ENCODE measurements at places on chromosomes 6 and 20. TPM values are rescaled to one million over a fixed set of nuclear protein-coding genes. Genes with fewer than 3 reads are reported as not detected.
A peak's percentile ranks its signal among the peaks of the same experiment; 100 is the strongest.

MCHR2 gene
- not detected for total RNA-seq

CLPSL2 gene
- total RNA-seq: not detected

RAB32 gene
- 0.25 TPM for total RNA-seq

MATN4 gene
- total RNA-seq: 1.0 TPM

SASH1 gene
- not detected for total RNA-seq

REM1 gene
- not detected for total RNA-seq

TTK gene
- total RNA-seq: 45.9 TPM

WFDC12 gene
- total RNA-seq: not detected

AGPAT4 gene
- total RNA-seq: 4.2 TPM

PARD6B gene
- 3.3 TPM for total RNA-seq

ADRM1 gene
- 77.4 TPM for total RNA-seq

OVOL2 gene
- total RNA-seq: not detected

- DNase-seq: no peak
Observed at GRCh38 chr6:14553515-14553914, 435.9 kb downstream of the CD83 start.

DNA sequence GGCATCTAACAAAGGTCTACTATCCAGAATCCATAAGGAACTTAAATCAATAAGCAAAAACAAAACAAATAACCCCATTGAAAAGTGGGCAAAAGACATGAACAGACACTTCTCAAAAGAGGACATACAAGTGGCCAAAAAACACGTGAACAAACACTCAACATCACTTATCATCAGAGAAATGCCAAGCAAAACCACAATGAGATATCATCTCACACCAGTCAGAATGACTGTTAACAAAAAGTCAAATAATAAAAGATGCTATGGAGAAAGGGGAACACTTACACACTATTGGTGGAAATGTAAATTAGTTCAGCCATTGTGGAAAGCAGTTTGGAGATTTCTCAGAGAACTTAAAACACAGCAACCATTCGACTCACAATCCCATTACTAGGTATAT lies 19.4 kb upstream of the VNN1 start:
- DNase-seq: no peak

- no peak for DNase-seq
Observed at GRCh38 chr6:82712826-82713225, 349.2 kb downstream of the TPBG start.

DNA sequence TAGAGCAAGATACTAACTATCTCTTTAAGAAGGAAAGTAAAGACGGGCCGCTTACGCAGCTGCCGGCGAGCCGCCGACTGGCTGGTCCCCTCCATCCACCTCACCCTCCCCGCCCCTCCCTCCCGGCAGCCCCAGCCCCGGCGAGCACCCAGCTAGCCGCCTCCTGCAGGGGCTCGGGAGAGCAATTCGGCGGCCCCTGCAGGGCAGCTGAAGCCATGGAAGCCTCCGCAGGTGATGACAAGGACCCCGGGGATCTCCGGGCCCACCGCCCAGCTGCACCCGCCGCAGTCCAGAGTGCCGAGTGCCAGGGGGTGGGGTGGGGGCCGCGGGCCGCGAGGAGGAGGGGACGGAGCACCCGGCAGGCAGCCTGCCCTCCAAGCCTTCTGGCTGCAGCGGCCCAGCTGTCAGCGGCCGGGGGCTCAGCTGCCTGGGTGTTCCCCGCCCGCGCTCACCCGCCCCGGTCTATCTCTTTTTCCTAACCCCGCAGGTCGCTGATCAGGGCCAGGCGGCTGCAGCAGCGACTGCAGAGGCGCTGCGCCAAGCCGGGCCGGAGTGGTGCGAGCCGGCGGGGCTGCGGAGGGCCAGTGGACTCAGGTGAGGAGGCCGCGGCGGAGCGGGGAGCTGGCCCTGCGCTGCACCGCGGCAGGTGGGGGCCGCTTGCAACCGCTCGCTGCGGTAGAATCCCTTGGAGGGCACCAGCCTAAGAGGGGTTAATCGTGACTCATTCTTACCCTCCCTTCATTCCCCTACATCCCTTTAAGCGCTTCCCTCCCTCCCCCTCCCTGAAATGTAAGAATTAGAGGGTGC lies at the start of gene SNPH:
Gene SNPH, plus strand, starts transcription at position 128 of the 807 bp plus-strand sequence. CDS start 29,946 bp downstream, outside the sequence.
- peak; percentile 85 for DNase-seq

DNA sequence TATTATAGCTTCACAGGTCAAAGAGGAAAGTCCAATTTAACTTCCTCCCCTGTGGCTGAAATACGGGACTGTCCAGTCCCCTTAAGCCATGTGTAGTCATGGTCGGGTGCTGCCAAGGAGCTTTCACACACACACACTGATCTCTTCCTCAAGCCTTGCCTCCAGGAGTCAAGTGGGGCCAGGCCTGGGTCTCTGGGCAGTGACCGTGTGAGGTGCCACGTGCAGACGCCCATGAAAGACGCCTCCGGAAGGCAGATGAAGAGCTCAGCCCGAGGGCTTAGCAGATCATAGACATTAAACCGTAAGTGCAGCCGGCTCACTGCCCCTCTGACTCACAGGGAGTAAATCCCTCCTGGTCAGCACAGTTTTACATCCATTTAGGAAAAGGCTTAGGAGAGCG lies 4.2 kb downstream of the GABRR2 start:
- no peak for DNase-seq

DNA sequence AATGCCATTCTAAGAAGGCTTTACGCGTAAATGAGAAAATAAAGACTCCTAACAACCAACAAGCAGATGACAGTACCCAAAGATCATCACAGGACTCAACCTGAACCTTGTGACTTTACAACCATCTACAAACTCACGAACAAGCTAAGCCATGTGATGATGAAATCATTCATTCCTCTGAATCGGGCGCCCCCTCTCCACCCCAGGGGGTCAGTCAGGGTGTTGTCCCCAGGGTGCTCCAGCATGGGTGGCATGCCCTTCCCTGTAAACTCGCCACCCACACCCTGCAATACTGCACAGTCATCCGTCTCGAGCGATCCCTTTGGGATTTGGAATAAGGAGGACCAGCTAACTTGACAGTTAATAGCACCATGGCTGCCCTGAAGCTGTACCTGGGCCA lies 12.6 kb downstream of the SERPINB6 start:
- DNase-seq: no peak

DNA sequence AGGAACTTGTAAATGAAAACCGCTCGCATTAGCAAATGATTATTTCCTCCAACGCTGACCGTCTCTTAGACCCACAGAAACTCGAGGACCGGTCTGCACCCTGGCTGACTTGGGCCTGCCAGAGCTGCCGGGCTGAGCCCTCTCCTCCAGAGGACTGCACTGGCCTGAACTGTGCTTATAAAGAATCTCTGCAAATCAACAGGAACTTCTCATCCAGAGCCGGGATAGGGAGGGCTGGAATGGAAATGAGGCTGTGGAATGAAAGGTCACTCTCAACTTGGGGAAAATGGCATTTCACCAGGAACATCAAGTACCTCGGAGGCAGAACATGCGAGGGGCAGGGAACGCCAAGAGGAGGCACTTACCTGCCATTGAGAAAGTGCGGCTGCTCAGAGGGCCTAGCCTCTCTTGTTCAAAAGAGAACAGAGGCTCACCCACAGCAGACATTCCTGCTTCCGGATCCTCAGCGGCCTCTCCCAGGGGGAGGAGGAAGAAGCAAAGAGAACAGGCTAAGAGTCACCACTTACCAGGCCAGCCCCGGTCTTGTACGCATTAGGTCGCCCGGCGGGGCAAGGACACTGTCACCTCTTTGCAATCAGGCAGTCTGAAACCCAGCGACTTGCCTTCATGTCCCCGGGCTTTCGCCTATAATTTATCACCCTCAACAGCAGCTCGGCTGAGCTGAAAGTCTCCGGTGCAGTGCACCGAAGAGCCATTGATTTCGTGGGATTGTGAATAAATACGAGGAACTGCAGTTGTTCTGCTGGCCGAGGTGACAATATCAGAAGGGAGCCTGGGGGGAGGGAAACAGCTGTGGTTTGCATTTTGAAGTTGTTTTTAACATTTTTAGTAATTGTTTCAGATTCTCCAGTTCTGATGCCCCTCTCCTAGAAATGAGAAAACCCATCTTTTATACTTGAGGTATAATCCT lies 37.6 kb downstream of the ZMYND8 start:
- DNase-seq: peak; percentile 18

DNA sequence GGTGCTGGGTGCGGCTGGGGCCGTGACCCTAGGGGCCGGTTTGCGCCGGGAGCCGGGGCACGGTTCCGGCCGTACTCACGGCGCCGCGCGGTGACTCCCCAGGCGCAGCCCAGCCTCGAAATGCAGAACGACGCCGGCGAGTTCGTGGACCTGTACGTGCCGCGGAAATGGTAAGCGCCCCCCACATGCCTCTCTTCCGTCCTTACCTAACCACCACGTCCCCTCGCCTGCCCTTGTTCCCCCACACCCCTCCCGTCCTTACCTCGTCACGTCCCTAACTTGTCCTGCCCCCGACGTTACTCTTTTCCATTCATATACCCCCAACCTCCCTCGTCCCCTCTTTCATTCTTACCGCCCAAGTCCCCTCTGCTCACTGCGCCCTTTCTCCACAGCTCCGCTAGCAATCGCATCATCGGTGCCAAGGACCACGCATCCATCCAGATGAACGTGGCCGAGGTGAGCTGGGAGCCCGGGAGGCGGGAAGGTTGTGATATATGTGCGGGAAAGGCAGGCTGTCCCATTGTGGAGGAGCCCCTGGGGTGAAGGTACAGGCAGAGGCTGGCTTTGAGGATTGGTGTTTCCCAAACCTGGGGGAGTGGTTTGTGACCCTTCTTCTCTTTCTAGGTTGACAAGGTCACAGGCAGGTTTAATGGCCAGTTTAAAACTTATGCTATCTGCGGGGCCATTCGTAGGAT lies 463 bp downstream of the RPS21 start:
- no peak for DNase-seq

GRCh38 chr20:34069341-34070078 lies 42.5 kb downstream of the EIF2S2 start:
- DNase-seq: peak; percentile 72

- DNase-seq: no peak
Observed at GRCh38 chr6:28117386-28118050, 6.9 kb upstream of the ZSCAN16 start.

GRCh38 chr6:129865013-129865412 lies 3.9 kb upstream of the TMEM244 start:
- no peak for DNase-seq

GRCh38 chr6:77334093-77334492 lies 129.2 kb downstream of the HTR1B start:
- DNase-seq: no peak

DNA sequence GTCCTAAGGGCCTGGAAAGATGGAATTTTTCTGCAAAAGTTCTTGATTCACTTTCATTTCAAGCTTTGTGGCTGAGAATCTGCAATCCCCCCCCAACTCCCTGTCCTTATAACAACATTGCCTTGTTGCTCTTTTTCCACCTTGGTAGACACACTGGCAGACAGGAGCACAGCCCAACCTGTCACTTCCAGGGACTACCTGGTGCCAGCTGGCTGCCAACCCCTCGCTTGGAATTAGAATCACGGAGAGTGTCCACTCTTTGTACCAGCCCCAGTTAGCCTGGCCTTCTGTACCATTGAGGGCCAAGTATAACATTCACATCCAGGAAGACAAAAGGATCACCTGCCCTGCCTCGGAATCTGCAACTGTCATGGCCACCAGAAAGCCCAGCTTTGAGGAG lies 74.7 kb downstream of the POPDC3 start:
- DNase-seq: no peak

DNA sequence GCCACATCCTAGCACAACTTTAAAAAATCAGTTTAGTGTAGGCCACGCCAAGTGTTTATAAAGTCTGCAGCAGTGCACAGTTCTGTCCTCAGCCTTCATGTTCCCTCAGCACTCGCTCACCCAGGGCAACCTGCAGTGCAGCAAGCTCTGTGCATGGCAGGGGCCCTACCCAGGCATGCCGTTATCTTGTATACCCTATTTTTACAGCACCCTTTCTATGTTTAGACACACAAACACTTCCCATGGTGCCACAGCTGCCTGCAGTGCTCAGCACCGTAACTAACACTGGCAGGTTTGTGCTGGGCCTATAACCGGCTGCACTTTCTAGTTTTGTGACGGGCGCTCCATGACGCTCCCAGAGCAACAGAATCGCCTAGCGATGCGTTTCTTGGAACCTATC lies 43.8 kb downstream of the ZBTB46 start:
- DNase-seq: no peak
